Daoy (cell line): ENCODE measurements at places on chromosomes 11 and 22. TPM values are rescaled to one million over a fixed set of nuclear protein-coding genes. Genes with fewer than 3 reads are reported as not detected.

Gene SCN4B
- total RNA-seq: 0.57 and 1.2 TPM in 2 replicates

Gene TRIM29
- total RNA-seq: 0.06 TPM in 1 of 2 replicates, not detected in the other

Gene HBB
- total RNA-seq: not detected in 2 replicates

Gene BTG4
- total RNA-seq: not detected in 2 replicates

Gene CENPM
- 44.2 and 57.3 TPM in 2 replicates for total RNA-seq

Gene MB
- 1.2 and 2.3 TPM in 2 replicates for total RNA-seq

Gene HIC2
- 2.4 and 3.0 TPM in 2 replicates for total RNA-seq

Gene GNAZ
- total RNA-seq: 5.3 and 7.7 TPM in 2 replicates

Gene UPK3A
- total RNA-seq: not detected in 2 replicates

Gene CCDC116
- total RNA-seq: 0.29 and 7.1 TPM in 2 replicates

Gene C11orf52
- total RNA-seq: not detected in 2 replicates

Gene MS4A12
- not detected in 2 replicates for total RNA-seq

Gene SERPING1
- 4.6 TPM in 1 of 2 replicates, not detected in the other for total RNA-seq

Gene MGAT3
- total RNA-seq: 0.15 and 0.86 TPM in 2 replicates

Gene PARVG
- 9.0 and 9.5 TPM in 2 replicates for total RNA-seq

Gene KCNJ11
- not detected in 2 replicates for total RNA-seq

Gene HEPN1
- total RNA-seq: not detected in 2 replicates
